WTC11 (cell line): ENCODE measurements at places on chromosomes 13 and 19. TPM values are rescaled to one million over a fixed set of nuclear protein-coding genes. Genes with fewer than 3 reads are reported as not detected.

The SPACA4 gene
- total RNA-seq, result not detected in 3 replicates

GRCh38 chr19:11198769-11199424, 1.6 kb upstream of the KANK2 start:
- H3K27ac ChIP-seq, result no peak overlapping the region
- no peaks in the 10 kb centered on the region for H3K27me3 ChIP-seq
- H3K4me1 ChIP-seq, result peaks cover 13% of the 10 kb centered on the region
- H3K36me3 ChIP-seq, result no peaks in the 10 kb centered on the region; the same call in none of the 2 replicates
- H3K4me3 ChIP-seq, result peak overlapping the region; percentile 69

- H3K27me3 ChIP-seq, result peaks cover 13% of the 10 kb centered on the region
- H3K27ac ChIP-seq, result no peak overlapping the region
- peak; percentile 99 for DNase-seq
- no peaks in the 10 kb centered on the region for H3K36me3 ChIP-seq
These were observed 14.1 kb downstream of the RDH8 start for GRCh38 chr19:10027158-10027997.

DNA sequence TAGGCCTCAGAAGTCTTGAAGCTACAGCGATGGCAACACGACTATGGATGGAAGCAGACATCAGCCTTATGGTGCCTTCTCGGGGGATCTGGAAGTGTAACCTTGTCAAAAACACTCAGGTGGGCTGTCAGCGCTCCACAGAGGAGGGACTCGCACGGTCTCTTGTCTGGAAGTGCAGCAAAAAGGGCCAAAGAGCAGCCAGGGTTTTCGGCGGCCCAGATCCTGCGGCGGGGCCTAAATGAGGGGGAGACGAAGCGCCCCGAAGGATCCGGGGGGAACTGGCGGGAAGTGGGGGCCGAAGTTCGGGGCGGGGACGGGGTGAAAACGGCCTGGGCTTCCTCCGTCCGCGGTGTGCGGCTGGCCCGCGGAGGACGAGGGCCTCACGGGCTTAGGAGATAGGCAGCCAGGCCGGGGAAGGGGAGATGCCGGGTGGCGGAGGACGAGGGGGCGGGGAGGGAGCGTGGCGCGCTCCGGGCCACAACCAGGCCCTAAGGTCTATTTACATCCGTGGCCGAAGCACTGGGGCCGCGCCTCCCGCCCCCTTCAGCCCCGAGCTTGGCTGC, 637 bp downstream of the RANBP3 start:
- no peak for DNase-seq
- H3K36me3 ChIP-seq, result peaks cover 12% of the 10 kb centered on the region; the same call in 1 of the 2 replicates
- peak overlapping the region; percentile 96 for H3K4me3 ChIP-seq
- H3K4me1 ChIP-seq, result peaks cover 30% of the 10 kb centered on the region
- H3K27me3 ChIP-seq, result peaks cover 5% of the 10 kb centered on the region; the same call in 1 of the 2 replicates

GRCh38 chr13:39571502-39572092, 31.4 kb downstream of the LHFPL6 start:
- H3K4me1 ChIP-seq, result peaks cover 13% of the 10 kb centered on the region
- H3K4me3 ChIP-seq, result no peak overlapping the region
- H3K27me3 ChIP-seq, result no peaks in the 10 kb centered on the region
- DNase-seq, result no peak

The CEACAM8 gene
- total RNA-seq, result not detected in 3 replicates
